ENCODE measurements at places on chromosomes 6 and 20. TPM values are rescaled to one million over a fixed set of nuclear protein-coding genes. Genes with fewer than 3 reads are reported as not detected.

ISM1 gene
- polyA plus RNA-seq = 4.5 TPM

PCSK2 gene
- polyA plus RNA-seq = 0.48 TPM

DNA sequence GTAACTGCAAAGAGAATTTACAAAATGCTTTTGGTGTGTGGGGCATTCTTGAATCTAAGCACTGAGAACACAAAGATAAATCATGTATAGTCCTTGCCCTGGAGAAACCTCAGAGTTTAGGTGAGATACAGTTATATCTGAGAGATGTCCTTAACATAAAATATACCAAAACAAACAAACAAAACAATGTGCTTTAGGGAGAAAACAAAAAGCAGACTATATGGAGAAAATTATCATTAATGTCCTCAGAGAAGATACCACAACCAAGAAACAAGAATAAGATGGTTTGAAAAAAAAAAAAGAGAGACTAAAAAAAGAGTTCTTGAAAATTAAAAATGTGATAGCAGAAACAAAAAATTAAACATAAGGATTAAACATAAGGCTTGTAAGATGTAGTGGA is 8.0 kb downstream of the KIF13A start:
- no peak for DNase-seq

DNA sequence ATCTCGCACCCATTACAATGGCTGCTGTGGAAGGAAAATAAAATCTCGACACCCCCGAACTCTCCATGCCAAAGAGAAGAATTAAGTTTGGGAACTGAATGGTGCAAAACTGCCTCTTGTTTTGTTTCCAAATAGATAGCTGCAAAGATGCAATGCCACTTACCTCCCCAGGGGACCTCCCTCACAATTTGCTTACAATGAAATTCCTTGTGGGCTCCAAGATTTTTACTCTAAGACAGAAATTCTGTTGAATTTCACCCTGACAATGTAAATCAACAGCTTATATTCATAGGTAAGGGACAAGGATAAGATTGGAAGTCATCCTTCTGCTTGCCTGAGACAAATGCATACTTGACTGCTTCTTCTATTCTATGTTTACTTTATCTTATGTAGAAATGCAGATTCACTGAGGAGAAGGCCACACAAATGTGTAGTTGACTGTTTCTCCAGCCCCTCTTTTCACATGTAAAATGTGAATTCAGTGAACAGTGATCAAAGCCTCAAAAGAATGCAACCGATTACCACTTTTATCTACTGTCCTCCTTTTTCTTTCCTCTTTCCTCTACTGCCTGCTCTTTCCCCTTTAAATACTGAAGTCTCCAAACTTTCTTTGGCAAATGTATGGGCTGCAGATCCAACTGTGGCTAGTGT is 36.6 kb downstream of the ADGRF4 start:
- DNase-seq = no peak

DNA sequence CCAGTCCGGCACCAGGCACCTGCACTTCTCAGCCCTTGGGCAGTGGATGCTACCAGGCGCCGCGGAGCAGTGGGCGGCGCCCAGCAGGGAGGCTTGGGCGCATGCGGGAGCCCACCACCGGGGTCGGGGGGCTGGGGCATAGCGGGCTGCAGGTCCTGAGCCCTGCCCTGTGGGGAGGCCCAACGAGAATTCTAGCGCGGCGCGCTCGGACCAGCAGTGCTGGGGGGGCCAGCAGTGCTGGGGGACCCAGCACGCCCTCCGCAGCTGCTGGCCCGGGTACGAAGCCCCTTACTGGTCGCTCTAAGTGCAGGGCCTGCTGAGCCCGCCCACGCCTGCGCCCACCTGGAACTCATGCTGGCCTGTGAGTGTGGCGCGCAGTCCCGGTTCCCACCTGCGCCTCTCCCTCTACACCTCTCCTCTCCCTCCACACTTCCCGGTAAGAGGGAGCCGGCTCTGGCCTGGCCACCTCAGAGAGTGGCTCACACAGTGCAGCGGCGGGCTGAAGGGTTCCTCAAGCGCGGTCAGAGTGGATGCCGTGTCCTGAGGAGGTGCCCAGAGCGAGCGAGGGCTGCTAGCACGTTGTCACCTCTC is 28.5 kb upstream of the SERPINB1 start:
- no peak for DNase-seq

DNA sequence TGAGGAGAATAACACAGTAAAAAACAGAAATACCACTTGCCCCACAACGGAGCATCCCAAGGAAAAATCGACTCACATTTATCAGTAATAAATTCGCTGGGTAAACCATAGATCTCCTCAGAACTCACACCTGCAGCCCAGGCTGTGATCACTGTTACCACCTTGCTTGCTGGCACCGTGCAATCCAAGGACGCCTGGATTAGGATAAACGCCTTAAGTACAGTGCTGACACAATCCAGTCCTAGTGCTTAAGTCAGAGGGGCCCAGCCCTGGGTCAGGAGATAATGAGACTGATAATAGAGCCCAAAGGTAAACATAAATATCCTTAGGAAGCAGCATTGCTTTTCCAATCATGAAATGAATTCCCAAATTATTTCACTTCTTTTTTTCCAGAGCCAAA is 62.5 kb downstream of the EPB41L2 start:
- no peak for DNase-seq

- DNase-seq = no peak
Observed at GRCh38 chr6:5389086-5389745, 127.9 kb downstream of the FARS2 start.

POU3F2 gene
- polyA plus RNA-seq = 0.19 TPM

TMEM151B gene
- polyA plus RNA-seq = 0.98 TPM

ANKRD66 gene
- not detected for polyA plus RNA-seq

PREP gene
- 34.5 TPM for polyA plus RNA-seq

DEFB132 gene
- not detected for polyA plus RNA-seq

DNA sequence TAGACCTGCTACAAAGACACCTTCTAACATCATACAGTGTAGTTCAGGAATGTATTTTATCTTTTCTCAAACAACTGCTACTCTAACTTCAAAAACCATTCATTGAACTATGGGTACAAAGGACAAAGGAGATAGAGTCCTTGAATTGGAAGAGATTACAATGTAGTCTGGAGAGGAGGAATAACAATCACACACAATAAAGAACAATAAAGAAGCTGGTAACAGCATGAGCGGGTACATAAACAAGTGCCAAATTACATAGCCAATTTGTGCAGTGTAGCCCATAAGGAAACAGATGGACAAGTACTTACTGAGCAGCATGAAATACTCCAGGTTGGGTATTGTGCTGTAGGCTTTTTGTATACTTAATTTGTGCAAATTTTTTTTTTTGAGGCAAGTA is 44.3 kb downstream of the OSTM1 start:
- DNase-seq = no peak

ZNF165 gene
- 4.6 TPM for polyA plus RNA-seq

GRCh38 chr6:132300323-132300949 is 100.8 kb downstream of the MOXD1 start:
- no peak for DNase-seq

All from renal cortex interstitium (tissue), 15 donors.